Activated CD4-positive, alpha-beta T cell treated with anti-CD3 and anti-CD28 coated beads, Interleukin-10, Interleukin-2, amounts not matched to agents 100 ng/mL and 50 ng/mL, durations not matched to agents 16 hours and 8 hours (primary cell): ENCODE measurements at places on chromosomes 4 and X.

GRCh38 chr4:105148356-105148755, 1.7 kb downstream of the TET2 start:
- DNase-seq: no peak

DNA sequence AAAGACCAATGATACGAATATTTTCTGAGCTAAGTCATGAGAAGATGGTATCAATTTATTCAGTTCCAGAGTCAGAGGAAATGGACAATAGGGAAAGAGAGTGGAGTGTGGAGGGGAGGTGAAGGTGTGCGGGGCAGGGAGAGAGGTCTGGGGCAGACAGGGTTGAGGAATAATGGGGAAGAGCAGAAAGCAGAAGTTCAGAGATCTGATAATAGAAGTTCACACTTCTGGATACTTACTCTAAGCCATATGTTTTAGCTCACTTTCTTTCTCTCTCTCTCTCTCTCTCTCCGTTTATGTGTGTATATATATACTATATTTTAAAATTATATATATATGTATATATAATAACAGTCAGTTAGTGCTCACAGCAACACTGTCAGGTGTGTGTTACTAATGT, 40.4 kb downstream of the FOXR2 start:
- DNase-seq: no peak

DNA sequence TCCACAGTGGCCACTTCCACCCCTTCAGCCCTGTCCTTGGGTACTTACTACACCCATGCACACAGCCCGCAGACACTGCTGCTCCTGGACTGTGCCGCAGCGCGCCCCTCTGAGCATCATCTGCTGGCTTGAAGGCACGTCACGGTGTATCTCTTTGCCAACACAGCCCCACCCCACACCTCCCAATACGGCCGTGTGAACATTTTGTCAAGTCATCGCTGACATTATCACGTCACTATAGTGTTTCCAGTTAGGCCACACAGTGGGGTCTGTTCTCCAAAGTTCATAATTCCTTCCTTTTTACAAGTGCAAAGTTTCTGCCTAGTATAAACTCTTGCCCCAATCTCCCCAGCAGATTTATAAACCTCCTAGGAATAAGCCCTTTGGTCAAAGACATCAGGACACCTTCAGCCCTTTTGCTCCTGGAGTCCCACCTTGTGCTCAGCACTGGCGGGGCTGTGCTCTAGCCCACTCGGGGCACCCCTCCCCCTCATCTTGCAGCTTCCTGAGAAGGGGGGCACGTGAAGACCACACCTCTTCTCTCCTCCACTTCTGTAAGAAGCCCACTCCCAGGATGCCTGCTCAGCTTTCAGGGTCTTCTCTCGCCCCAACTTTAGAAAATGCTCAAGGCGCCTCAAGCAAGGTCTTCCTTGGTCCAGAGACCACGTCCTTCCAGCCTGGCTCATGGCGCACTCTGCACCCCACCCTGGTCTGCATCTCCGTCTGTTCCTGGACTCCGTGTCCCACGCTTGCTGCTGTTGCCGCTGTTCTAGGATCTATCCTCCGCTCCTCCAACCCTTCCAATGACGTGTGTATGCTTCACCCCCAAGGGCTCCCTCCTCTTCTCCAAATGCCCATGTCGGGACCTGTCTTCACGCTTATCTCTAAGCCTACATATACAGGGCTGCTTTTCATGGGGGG, 7.2 kb downstream of the FAM53A start:
- no peak for DNase-seq

- DNase-seq: no peak
Measured at GRCh38 chr4:1593881-1594345, 90.2 kb downstream of the FAM53A start.

GRCh38 chr4:142566777-142567176, 279.3 kb downstream of the INPP4B start:
- peak; percentile 47 for DNase-seq

DNA sequence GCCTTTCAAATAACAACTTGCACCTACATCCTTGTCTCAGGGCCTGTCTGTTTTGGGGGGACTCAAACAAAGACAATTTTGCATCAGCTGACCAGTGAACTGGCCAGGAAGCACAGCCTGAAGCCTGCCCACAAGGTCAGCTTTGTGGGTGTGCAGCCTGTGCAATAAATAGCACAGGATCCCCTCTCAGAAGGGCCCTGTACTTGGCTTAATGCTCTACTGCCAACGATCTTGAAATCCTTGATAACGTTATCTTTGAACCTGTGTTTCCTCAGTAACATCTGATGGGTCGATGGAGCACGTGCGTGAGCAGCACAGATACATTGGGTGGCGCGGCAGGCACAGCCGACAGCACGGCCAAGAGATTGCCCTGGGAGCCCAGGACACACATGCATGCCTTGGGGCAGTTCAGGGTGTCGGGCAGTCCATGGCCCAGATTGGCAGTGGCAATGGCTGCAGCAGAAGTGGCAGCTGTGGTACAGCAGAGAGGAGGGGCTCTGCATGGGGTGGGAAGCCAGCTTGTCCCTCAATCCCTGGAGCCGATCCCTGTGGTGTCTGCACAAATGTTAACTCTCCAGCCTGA, 58.8 kb upstream of the ATP6AP2 start:
- no peak for DNase-seq

GRCh38 chrX:15301924-15302323, 13.5 kb downstream of the ASB11 start:
- peak; percentile 70 for DNase-seq

DNA sequence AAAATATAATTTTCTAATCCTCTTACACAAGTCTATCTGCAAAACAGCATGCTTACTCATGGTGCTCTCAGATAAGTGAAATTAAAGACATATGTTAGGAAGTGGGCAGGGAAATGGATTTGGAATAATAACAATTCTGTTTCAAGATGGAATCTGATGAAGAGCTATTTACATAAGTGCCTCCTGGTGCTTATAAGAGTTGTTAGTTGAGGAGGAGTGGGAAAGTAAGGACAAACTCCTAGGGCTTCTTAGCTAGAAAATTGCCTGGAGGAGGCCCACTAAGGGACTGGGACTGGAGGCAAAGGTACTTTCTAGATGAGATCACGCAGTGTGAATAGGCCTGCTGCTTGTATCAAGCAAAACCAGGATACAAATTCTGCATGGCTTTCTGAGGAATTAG, 939.8 kb downstream of the GLUD2 start:
- DNase-seq: no peak
